ENCODE measurements at places on chromosomes 2 and 18. TPM values are rescaled to one million over a fixed set of nuclear protein-coding genes. Genes with fewer than 3 reads are reported as not detected.

Gene BIN1
- total RNA-seq = 58.2 TPM

Gene IL36G
- total RNA-seq = not detected

Gene MEP1B
- total RNA-seq = 0.10 TPM

Gene TOGARAM2
- total RNA-seq = 9.6 TPM

- DNase-seq = no peak
Observed at GRCh38 chr2:240259201-240259923, 118.9 kb upstream of the OTOS start.

DNA sequence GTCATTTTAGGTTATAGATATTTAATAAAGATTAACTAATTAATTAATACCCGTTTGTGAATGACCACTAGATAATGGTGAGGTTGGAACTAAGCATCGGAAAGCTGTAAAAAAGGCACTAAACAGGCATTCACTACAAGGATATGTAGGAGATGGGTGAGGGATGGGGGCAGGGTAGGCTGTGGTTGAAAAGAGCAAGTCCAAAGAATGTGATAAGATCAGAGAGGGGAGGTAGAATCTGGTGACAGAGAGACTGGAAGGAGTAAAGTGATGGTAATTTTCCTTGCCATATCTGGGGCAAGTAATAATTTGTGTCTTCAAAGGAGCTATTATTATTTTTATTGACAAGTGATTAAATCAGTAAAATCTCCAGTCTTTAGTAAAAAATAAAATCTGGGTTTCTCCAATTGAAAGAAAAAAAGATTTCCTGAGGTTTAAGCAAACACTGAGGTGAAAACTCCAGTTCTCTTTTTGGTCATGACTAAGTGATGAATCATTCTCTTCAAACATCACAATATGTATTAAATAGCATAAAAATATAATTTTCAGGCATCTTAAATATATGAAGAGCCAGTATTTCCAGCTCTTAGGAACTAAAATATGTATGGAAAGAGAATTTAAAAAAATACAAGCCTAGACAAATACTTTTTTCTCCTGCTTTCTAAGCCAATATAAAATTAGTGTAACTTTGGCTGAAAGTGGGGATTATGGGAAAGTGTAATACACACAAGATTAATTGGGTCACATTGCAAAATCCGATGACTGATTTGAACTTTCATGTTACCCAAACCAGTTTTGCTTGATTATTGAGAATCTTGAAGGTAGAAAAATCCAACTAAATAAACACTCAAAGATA is 259.1 kb upstream of the RBMS1 start:
- DNase-seq = no peak

DNA sequence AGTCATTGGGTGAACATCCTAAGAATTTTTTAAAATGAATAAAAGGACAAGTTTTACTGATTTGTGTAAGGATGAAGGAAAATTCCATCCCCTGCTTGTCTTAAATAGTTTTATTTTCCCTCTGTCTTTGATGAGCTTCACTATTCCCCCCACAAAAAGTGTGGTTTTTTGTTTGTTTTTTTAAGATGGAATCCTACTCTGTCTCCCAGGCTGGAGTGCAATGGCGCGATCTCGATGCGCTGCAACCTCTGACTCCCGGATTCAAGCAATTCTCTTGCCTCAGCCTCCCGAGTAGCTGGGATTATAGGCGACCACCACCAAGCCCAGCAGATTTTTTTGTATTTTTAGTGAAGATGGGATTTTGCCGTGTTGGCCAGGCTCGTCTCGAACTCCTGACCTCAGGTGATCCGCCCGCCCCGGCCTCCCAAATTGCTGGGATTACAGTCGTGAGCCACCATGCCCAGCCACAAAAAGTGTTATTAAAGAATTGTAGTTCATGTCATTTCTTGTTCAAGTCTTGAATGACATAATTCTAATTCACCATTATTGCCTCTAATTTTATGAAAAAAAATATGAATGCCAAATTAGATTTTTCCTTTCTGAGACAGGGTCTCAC is 91.7 kb downstream of the AGPS start:
- DNase-seq = no peak

GRCh38 chr2:128280901-128281321 is 37.8 kb downstream of the HS6ST1 start:
- DNase-seq = no peak

DNA sequence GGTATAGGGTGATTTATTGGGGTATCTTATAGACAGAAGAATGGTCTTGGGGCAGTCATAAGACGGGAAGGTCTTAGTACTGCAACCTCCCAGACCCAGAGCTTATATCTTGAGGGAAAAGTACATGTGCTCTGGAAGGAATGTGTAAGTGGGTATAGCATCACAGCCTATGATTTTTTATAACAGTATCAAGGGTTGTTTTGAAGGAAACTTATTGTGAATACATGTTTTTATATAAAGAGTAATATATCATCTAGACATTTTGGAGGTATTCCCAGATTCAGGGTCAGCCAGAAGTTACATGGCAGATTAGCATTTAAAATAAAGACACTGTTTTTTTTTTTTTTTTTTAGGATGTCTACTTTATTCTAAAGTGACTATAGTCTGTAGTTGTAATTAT is 47.6 kb upstream of the STON1 start:
- no peak for DNase-seq

- DNase-seq = no peak
Observed at GRCh38 chr2:94996305-94997100, 29.0 kb upstream of the MAL start.
